ENCODE measurements at places on chromosomes 1 and 21.
A peak's percentile ranks its signal among the peaks of the same experiment; 100 is the strongest.

DNA sequence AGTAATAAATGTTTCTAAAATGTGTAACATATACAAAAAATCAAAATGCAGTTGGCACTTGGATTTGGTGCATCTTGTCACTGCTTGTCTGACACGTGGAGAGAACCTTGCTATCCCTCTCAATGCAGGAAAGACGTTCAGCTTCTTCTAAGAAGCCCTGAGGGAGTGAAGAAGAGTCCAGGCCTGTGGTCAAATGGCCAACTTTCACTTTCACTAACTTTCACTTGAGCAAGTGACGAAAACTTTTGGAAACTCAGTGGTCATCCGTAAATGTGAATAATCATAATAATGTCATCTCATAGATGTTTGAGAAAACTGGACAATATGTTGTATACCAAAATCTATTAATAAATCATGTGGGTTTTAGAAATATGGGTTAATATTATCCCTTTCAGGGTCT is 61.9 kb downstream of the ERG start:
- no peak for DNase-seq

- DNase-seq = no peak
These were observed 3.2 kb upstream of the SRM start for GRCh38 chr1:11062965-11063401.

- no peak for DNase-seq
These were observed 10.7 kb downstream of the KCNA10 start for GRCh38 chr1:110508028-110508940.

- DNase-seq = peak; percentile 18
These were observed 104.0 kb upstream of the RUNX3 start for GRCh38 chr1:25033828-25034705.

DNA sequence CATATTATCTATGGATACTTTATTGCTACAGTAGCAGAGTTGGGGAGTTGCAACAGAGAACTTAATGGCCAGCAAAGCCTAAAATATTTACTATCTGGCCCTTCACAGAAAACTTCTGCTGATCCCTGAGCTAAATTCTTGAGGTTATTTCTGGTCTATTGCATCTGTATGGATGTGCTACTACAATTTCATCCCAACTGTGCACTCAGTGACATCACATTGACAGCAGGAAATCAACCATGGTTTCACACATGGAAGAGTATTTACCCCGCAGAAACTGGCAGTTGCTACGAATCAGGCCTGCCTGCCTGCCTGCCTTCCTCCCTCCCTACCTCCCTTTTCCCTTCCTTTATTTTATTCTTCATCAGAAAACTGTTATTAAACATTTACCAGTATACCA is 12.1 kb downstream of the CLCA2 start:
- DNase-seq = no peak

DNA sequence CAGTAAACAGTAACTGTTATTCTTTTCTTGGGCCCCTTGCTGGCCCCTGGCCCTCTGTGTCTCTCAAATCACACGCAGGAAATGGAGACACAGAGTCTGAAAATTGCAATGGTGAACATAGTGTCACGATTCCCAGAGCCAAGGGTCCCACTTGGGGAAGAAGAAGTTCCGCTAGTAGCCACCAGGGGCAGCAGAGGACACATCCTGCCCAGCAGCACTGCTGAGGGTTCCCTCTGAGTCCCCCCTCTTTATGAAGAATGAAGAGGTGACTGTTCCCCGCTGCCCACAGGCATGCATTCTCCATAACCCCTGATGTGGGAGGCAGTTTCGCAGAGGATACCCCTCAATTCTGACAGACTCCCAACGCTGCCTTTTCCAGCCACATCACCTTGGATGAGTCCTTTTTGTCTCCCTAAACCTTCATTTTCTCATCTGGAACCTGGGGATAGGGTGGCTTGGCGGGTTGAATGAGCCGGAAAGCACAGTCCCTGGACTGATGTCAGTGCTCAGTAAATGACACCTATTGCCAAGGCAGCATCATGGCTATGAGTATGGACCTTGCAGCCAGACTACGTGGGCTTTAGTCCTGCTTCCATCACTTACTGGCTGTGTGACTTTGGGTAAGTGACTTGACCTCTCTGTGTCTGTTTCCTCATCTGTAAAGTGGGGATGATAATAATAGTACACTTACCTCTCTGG is 238.0 kb upstream of the TMEM51 start:
- no peak for DNase-seq

DNA sequence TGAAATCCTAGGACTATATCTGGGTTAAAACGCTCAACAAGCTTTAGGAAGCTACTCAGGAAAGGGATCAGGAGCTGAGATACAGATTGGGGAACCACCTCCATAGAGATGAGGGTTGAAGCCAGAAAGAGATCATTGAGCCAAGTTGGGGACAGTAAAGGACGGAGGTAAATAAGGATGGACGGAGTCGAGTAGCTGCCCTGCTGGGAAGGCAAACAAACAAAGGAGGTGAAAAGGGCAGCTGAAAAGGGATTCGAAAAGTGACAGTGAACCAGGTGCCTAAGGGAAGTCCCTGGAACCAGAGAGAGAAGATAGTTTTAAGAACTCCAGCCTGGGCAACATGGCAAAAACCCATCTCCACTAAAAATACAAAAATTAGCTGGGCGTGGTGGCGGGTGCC is 6.3 kb upstream of the CAMSAP2 start:
- DNase-seq = no peak

DNA sequence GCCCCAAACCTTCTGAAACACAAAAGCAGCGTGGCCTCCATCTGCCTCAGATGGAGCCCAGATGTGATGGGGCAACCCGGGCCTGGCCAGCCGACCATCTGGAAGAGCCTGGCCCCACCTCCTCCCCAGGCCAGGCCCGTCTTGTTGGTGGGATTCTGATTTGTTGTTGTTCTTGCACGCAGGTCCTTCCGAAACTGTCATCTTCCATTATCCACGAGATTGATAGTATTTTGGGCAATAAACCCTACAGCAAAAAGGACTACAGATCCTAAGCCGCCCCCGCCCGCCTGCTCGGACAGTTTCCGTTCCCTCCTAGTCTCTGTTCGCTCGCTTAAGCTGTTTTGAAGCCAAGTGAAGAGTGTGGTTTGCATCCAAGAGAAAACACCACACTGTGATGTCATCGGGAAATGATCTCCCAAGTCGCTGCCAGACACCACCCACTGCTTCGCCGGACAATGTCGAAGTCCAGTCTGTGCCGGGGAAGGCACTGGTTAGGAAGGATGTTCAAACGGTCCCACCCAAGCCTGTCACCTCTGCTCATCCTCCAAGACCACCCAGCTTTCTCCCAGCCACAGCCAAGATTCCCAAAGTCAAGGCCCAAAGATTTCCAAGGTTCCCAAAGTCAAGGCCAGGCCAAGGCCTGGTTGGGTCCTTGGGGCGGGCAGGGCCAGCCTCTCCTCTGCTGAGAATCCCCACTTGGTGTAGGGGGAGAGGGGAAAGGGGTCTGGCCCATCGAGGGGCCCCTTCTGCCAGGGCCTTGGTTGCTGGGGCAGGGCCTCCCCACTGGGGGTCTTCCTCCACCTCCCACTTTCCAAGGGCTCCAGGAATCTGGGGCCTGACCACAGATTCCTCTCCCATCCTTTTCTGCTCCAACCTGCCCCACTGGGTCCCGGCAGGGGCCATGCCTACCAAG is 52.9 kb downstream of the KCNAB2 start:
- DNase-seq = no peak

DNA sequence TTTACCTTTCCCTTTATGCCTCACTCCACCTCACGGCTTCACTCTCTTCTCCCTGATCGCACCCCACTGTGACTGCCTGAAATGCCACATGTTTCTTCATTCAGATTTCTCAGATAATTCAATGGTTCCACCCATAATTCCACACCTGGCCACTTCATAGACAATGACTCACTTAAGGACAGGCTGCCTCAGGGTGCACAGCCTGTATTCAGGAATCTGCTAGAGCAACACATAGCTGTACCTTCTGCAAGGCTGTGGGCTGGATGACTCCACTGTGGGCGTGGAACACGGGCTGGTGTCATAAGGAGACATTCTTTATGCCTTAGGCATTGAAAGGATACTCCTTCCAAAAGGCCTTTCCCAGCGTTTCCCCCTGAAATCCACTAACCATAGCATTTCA is 36.1 kb downstream of the L1TD1 start:
- no peak for DNase-seq

DNA sequence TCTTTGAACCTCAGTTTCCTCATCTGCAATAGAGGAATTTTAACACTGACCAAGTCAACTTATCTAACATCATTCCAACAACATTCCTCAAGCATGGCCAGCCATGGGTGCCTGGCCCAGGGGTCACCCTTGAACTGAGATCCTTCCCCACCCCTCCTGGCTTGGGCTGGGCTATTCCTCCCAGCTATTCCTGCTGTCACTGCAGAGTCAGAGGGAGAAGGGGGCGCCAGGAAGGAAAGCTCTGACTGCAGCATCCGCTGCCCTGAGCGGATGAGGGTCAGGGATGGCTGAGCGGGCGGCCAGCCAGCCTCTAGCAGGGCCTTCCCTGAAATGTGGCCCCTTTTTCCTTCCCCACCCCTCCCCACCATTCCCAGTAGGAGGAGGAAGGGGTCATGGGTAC is 3.1 kb downstream of the TINAGL1 start:
- no peak for DNase-seq

GRCh38 chr1:226373376-226373775 is 34.5 kb downstream of the PARP1 start:
- no peak for DNase-seq

DNA sequence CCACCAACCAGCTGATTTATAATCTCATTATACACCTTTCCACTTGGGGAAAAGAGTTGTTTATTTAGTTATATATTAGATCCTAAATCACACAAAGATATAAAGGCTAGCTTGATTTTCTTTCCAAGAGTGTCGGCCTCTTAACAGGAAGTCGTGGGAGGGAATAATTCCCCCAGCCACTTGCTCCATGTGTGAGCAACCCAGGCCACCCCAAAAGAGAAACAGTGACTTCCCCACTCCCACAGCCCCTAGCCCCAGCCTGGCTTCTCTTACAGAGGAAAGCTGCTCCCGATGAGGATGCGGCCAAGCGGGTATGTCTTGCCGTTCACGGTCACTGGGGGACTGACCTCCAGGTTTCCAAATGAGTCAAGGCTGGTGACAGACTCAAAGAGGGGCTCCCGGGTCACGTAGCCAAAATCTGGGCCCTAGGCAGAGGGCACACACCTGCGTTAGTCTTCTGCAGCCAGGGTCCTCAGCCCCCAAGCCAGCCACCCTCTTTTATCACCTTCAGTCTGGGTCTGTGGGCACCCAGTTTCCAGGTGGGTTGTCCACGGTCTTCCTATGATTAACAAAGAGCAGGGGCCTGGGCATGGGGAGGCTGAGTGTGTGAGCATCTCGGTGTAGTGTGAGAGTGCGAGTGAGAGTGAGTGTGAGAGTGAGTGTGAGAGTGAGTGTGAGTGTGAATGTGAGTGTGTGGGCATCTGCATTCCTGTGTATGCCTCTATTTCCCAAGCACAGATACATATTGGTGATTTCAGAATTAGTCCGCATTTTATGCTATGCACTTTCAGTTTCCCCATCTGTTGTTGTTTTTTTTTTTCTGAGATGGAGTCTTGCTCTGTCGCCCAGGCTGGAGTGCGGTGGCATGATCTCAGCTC is 25.4 kb upstream of the SDHB start:
- DNase-seq = no peak

DNA sequence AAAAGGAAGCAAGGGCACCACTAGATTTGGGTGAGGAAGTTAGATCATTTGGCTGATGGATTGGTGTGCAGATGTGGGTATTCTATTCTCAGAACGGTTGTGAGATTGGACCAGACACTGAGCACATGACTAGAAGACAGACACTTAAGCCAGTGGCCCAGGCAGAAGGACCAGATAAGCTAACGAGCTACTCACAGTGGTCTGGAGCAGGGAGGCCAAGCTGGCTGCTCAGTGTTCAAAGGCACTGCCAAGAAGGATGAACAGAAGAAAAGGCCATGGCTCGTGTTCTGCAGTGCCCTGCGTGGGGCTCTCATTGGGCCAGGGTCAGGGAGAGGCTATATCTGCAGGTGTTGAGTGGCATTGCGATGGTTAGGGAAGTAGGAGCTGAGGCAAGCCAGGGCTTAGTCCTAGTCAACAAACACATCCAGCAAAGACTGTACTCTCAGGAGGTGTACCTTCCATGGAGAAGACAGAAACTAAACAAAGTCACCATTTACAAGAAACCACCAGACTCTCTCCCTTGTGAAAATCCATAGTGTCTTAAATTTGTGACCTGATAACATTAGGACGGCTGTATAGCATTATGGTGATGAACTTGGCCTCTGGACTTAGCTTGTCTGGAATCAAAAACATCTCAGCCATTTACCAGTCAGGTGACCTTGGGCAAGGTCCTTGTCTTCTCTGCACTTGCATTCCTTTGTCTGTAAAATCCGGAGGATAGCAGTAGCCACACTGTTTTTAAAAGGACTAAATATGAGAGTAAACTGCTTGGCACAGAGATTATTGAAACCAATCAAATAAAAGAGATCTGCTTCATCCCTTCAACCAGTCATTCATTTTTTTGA is 274.5 kb downstream of the SIPA1L2 start:
- DNase-seq = no peak

GRCh38 chr1:32876341-32877210 is 5.9 kb upstream of the FNDC5 start:
- peak; percentile 32 for DNase-seq

- DNase-seq = no peak
These were observed 296.3 kb upstream of the ZP4 start for GRCh38 chr1:238186887-238187574.

- no peak for DNase-seq
These were observed 26.1 kb upstream of the FHAD1 start for GRCh38 chr1:15220825-15221431.

DNA sequence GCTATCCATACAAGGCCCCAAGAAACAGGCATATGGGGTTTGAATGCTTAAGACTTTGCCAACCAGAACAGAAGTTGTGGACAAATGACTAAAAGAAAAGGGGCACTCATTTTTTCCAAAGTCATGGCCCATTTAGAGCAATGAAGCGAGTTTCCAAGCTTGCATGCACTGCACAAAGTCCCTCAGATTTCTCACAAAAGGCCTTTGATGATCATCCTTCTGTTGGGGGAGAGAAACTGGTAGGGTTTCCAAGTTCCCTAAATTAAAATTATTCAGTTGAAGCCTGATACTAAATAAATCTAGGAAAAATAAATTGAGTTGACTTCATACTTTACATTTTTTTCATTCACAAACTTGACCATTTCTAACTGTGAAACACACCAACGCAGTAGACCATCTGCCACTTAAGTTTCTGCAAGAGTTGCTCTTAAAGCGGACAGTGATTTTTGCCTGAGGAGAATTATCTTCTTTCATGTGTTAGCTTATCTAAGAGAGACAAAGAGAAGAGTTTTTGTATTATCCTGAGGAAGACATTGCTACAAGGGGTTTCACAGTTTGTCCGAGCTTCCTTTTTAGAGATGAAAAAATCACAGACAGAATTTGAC is 139.2 kb downstream of the SEC16B start:
- DNase-seq = no peak

Measured in stimulated activated CD8-positive, alpha-beta memory T cell treated with anti-CD3 and anti-CD28 coated beads, Interleukin-4, amount 100 ng/mL, for 4 hours (primary cell).